Mesenteric fat pad (tissue), 1 donor: ENCODE measurements at places on chromosomes 7 and 10. TPM values are rescaled to one million over a fixed set of nuclear protein-coding genes. Genes with fewer than 3 reads are reported as not detected.

ATRNL1 gene
- 0.74 TPM for total RNA-seq

KCND2 gene
- 2.9 TPM for total RNA-seq

- no peak for DNase-seq
Measured at GRCh38 chr10:113056441-113057021, 106.5 kb downstream of the TCF7L2 start.

DNA sequence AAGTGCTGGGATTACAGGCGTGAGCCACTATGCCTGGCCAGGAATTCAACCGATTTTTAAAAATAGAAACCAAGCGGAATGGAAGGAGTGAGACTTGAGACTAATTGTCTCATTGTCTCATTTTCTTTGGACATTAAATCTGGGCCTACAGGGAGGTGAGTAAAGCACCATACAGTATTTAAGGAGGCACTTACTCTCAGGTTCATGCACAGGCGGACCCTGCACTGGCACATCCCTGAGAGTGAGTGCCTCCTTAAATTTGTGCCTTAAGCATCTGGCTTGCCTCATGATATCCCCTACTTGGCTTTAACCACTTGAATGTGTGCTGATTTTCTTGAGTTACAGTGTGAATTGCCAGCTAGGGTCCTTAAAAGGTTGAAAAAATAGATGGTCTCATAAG, 10.6 kb downstream of the UBE3C start:
- no peak for DNase-seq

GRCh38 chr7:154869436-154869835, 133.5 kb downstream of the PAXIP1 start:
- DNase-seq, result peak; percentile 75

DNA sequence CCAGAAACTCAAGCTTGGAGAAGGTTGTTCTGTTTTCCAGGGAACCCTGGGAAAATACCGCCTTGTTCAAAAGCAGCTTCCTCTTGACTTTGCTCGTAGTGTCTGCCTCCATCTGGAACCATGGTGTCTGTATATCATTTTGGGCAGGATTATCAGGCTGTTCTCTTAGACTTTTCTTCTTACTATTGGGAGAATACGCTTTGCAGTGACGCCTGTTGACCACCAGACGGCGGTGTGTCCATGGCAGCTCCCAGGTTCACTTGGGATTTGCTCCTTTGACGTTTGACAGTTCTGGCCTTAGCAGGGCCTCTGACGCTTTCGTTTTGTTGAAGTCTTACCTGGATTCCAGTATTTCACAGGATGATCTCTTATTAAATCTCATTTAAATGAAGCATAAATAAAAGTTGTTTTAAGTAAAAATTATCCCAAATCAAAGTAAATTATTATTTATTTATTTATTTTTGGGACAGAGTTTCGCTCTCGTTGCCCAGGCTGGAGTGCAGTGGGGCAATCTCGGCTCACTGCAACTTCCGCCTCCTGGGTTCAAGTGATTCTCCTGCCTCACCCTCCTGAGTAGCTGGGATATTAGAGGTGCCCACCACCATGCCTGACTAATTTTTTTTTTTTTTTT, 41.8 kb upstream of the GJD4 start:
- no peak for DNase-seq

DNA sequence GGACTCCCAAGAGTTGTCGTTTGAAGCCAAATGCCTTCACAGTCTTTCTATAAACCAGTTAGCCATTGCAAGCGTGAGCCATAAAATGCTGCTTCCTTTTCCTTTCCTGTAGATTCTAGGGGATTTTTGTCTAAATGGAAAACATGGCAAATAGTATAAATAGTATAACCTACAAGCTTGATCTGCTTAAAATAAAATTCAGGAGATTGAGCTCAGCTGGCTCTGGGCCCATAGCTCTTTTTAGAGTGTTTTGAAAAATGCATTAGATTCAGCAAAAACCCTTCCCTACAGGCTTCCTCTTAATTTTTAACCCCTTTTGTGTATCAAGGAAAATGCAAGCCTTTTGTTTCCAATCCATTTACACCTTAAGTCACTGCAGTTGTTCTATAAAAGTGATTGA, 190.1 kb upstream of the GDF10 start:
- DNase-seq, result no peak

DNA sequence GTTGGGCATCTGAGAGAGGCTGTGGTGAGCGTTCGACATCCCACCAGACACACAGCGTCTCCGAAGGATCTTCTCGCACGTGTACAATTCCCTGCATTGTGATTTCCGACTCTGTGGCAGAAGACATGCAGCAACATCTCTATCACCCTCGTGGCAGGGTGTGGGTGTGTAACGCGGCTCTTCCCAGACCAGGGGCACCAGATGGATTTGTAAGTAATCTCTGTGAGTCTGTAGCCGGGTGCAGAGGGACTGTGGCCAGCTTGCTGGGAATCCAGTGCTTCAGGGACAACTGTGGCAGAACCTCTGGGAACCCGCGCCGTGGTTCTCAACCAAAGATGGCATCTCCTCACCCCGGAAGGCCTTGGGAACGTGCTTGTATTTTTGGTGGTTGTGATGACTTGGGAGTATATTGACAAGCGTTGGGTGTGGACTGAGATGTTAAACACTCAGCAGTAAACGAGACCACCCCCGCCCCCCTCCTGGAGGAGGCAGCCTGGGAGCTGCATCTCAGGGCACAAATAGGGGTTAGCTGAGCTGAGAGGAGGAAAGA, 21.2 kb downstream of the FOXL3 start:
- no peak for DNase-seq

- no peak for DNase-seq
Measured at GRCh38 chr7:105141068-105141467, 127.1 kb downstream of the KMT2E start.
